ENCODE measurements at places on chromosomes 4 and X.

- no peak for DNase-seq
These were observed 15.2 kb upstream of the ANXA10 start for GRCh38 chr4:168076989-168077725.

GRCh38 chrX:74536152-74536831, 78.1 kb downstream of the RLIM start:
- DNase-seq: no peak

DNA sequence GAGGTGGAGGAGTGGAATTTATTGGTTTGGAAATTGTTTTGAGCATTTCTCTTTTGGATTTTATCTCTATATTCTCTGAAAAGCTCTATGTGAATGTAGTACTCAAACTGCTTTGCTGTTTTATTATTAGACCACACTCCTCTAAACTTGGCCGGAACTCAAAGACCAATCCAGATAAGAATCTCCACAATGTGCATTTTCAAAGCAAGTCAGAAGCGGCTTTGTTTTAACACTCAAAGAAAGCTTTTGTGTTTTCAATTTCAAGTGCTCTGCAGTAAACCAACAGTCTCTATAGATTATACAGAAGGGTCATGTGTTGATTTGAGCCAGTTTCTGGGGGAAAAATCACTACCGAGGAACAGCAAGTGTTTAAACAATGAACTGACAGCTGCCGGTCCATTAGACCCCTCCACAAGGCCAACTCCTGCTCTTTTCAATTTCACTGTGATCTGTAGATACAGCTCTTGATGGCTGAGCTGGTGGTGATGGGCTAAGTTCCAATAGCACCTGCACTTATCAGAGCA, 79.4 kb downstream of the FTHL17 start:
- DNase-seq: peak; percentile 63

GRCh38 chrX:116726806-116727205, 264.0 kb upstream of the CT83 start:
- DNase-seq: no peak

DNA sequence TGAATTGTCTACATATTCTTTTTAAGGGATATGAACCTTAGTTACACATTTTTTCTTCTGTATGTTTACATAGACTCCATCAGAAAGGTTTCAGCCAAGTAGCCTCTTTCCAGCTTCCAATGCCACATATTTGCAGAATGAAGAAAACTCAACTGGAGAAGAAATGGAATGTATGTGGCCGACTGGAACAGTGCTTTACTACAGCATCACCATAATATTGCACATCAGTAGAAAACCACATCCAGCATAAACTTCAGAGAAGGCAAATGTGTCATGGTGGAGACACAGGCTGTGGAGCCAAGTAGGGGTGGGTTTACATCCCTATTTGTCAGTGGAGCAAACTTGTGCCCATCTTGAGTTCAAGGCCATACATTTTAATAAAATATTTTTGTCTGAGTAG, 204.8 kb upstream of the LDB2 start:
- DNase-seq: no peak

DNA sequence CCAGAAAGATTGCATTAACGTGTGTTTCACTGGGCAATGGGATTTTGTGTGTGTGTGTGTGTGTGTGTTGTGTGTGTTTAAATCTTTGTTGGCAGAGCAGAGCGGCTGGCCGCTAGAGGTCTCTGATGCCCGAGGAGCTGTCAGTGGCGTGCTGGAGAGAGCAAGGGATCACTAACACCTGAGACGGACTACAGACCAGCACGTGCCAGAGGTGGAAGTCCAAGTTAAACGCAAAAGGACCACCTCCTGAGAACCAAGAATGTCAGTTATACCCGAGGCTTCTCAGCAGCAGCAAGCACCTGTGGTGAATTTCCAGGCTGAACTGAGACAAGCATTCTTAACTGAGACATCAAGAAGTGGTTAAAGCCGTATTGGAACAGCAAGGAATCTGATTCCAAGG, 9.0 kb upstream of the SLC25A14 start:
- DNase-seq: peak; percentile 1

DNA sequence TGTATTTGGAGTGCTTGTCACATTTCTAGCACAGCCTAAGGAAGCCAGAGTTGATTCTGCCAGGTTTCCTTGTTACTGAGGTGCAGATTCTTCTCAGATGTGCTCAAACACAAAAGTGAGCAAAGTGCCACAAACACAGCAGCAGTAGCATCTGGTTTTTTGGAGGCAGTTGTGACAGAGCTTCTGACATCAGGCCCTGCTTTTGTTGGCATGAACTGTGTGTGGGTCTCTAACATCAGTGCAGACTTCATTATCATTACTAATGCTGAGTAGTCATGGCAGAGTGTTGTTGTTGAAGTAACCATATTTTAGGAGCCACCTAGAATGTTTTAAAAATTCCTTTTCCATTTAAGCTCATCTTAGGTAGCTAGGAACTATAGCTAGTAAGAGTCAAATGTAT, 656.6 kb downstream of the ANKRD50 start:
- DNase-seq: no peak

Data from retinal pigment epithelial cell (primary cell).